ENCODE measurements at places on chromosomes 1 and 21.

- DNase-seq: no peak
Measured at GRCh38 chr21:39809936-39810335, 57.3 kb upstream of the PCP4 start.

- no peak for DNase-seq
Measured at GRCh38 chr1:88891951-88892340, 579 bp upstream of the GTF2B start.

DNA sequence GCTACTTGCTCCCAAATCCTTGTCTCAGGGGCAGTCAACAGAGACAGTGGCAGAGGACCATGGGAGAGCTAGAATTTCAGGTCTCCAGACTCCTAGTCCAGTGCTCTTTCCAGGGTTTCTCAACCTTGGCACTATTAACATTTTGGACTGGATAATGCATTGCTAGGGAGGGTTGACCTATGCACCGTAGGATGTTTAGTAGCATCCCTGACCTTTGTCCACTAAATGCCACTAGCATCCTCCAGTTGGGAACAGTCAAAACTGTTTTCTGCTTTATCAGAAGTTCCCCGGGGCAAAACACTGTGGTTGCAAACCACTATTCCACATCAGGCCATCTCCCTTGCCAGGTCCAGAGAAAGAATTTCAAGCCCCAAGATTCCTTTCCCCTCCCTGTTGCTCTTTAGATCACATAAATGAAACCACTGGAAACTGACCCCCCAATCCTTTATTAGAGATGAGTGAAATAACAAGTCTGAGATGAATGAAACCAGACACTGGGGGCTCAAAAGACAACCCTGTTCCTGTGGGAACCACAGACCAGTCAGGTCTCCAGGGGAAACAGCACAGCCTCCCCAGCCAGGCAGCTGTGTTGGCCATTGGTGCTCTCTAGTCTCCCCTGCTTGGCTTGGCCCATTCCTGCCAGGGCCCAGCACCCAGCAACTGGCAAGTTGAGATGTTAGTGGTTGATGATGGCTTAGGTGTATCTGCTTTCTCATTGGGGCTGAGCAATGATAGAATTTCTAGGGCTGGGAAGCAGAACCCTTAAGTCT, 3.8 kb upstream of the TCEA3 start:
- DNase-seq: no peak

DNA sequence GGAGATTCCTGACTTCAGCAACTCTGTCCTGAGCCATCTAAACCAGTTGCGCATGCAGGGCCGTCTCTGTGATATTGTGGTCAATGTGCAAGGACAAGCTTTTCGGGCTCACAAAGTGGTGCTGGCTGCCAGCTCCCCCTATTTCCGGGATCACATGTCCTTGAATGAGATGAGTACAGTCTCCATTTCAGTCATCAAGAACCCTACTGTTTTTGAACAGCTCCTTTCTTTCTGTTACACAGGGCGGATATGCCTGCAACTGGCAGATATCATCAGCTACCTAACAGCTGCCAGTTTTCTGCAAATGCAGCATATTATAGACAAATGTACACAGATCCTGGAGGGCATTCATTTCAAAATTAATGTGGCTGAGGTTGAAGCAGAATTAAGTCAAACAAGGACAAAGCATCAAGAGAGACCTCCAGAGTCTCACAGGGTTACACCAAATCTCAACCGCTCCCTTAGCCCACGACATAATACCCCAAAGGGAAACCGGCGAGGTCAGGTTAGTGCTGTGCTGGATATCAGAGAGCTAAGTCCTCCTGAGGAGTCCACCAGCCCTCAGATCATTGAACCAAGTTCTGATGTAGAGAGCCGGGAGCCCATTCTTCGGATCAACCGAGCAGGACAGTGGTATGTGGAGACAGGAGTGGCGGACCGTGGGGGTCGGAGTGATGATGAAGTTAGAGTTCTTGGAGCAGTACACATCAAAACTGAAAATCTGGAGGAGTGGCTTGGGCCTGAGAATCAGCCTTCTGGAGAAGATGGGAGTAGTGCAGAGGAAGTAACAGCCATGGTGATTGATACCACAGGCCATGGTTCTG, 2.3 kb downstream of the ZBTB37 start:
- DNase-seq: no peak

GRCh38 chr1:229563701-229564100, 5.2 kb upstream of the ABCB10 start:
- no peak for DNase-seq

DNA sequence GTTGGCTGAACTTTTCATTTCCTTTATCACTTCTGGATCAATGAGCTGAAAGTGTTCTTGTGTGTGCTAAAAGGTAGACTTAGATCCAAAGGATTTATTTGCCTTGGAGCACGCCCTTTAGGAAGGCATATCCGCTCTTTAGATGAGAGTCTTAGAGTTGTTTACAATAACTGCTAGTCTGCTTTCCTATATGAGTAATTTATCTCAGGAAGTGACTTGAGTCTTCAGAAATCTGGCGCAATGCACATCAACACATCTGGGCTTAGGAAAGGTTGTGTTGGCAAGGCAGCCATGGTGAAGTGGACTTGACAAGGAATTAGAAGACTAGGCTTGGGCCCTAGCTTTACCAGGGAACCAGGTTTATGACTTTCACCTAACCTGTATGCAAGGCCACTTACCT, 204.1 kb upstream of the PTGFR start:
- no peak for DNase-seq

GRCh38 chr1:211788626-211789025, 41.9 kb downstream of the LPGAT1 start:
- no peak for DNase-seq

GRCh38 chr1:202247837-202248795, 54.5 kb downstream of the LGR6 start:
- DNase-seq: no peak

- DNase-seq: no peak
Measured at GRCh38 chr1:12544992-12545391, 73.0 kb downstream of the DHRS3 start.

DNA sequence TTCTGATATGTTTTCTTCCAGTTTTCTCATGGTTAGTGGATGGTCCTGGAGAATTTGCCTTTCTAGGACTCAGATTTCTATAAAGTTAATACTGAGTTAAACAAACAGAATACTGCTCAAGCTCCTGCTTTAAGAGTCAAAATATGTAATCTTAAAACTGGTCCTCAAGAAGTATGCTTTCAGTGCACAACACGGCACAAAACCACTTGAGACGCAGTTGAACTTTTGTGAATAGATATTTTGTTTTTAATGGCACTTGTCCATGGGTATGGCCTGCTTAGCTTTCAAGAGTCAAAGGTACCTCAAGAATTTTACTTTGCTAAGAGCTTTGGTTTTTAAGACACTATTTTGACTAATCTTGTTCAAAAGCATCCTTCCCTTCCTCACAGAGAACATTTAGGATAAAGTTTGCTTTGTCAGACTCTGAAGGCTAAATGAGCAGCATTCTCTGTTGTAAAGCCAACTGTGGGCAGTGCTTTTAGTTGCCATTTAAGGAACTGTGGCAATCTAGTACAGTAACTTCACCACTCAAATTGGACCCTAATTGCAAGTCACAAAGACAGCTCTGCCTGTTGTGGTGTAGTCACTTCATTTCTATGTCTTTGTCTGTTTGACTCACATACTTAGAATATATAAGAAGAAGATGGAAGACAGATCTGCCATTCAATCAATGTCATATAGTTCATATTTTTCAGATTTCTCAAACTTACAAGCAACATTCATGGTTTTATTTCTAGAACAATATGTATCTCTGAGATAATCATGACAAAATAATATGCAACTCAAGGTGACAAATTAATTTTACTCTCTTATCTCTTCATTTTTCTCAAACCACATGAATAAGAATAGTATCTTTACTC, 28.8 kb downstream of the SAMD13 start:
- DNase-seq: no peak

DNA sequence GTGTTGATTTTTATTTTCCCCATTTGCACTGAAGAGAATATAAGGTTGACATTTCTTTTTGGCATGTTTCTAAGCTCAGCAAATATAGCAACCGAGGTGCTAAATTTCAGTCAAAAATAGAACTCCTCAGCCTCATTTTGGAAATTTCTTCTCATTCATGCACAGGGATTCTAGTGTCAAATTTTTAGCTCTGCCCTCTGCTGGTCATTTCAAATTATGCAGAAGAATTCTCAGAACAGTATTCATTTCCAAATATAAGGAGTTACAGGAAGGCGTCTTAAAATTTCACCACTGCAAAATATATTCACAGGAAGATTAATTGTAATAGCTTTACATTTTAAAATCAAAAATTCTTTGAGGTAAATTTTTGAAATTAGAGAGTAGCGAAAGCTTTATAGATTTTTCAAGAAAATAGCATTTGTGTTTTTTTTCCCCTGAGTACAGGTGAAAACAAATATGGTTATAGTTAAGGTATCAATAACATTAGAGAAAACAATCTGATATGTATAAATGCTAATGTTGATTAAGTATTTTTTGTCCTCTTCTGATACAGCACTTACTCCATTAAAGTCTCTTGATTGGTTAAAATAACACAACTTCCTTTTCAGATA, 57.9 kb downstream of the FMN2 start:
- DNase-seq: no peak

GRCh38 chr1:181014477-181015250, 8.0 kb downstream of the STX6 start:
- no peak for DNase-seq
